ENCODE measurements at places on chromosomes 5 and 9.

DNA sequence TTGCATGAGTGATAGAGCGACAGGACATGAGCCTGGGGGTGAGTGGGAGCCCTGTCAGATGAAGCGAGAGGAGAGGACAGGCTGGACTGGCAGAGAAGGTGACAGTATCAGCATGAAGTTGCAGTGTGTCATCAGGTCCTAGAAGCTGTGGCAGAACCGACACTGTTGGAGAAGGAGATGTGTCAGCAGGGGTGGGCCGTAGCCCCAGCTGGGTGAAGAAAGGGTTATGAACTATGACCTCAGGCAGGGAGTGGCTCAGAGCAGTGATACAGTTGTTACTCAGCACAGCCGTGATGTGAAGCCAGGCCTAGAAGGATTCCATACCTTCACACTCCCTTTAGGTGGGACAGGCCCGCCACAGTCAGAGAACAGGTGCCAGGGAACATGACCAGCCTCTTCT, 7.6 kb downstream of the PCYOX1L start:
- no peak for DNase-seq

GRCh38 chr9:17216646-17217045, 81.8 kb downstream of the CNTLN start:
- no peak for DNase-seq

GRCh38 chr5:3010301-3010952, 258.9 kb upstream of the IRX2 start:
- no peak for DNase-seq

DNA sequence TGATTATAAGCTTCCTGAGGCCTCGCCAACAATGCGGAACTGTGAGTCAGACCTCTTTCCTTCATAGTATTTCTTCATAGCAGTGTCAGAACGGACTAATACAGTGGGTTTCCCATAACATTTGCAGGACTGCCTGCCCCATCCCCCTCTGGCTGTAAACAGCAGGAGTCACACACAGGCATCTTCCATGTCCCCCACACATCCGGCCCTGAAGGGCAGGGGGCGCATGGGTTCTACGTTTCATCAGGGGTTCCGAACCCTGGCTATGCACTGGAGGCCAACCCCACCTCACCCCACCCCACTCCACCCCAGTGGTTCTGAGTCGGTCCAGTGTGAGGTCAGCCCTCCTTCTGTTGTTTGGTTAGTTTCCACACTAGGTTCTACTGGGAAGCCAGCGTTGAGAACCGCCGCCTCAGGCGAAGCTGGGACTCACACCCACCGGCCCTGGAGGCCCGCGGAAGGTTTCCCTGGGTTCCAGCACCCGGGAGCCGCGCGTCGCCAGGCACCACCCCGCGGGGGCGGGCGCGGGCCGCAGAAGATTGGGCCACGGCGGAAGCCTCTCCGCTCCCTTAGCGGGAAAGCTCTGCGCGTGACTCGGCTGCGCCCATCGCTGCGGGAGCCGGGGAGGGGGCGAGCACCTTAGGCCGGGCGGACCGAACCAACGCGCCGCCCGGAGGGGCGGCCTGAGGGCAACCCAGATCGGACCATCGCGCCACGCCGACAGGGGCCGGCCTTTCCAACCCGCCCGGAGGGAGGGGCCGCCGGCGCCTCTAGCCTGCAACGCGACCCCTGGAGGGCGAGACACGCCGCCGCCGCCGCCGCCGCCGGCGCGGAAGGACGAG, at the start of gene RUSC2:
Gene RUSC2, plus strand, starts transcription at position 799 of the 842 bp plus-strand sequence. CDS start 56,411 bp downstream, outside the sequence.
- DNase-seq, result peak; percentile 42
